Mesendoderm (in vitro differentiated cells): ENCODE measurements at places on chromosomes 6 and 20.

GRCh38 chr20:31948008-31948407 lies 3.8 kb downstream of the PDRG1 start:
- peak; percentile 26 for DNase-seq

DNA sequence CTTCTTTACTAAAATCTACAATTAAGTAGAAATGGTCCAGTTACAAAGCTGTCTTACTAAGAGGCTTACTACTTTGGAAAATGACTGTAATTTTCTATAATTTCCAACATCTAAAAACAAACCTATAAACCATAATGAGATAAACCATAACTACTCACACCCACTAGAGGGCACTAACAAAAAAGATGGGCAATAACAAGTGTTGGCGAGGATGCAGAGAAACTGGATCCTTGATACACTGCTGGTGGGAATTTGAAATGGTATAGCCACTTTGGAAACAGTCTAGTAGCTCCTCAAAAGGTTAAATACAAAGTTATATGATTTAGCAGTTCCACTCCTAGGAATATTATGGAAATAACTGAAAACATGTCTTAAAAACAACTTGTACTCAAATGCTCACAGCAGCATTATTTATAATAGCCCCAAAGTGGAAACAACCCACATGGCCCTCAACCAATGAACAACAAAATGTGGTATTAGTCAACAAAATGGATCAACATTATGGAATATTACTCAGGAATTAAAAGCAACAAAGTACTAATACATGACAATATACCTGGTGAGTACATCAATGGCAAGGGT lies 50.6 kb downstream of the GJA10 start:
- DNase-seq = no peak

GRCh38 chr6:118709859-118710350 lies 58.5 kb upstream of the CEP85L start:
- DNase-seq = peak; percentile 76

DNA sequence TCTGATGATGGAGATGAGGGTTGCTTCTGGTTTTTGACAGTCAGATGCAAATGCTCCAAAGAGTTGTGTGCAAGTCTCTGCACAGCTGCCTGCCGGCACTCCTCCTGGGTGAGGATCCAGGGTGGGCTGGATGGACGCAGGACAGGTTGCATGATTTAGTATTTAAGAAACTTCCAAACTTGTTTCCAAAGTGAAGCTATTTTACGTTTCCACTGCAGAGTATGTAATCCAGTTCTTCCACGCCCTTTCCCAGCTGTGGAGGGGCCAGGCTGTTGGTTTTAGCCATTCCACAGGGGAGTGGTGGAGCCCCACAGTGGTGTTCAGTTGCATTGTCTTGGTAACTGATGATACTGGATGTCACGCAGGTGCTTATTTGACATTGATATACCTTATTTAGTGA lies 157.3 kb downstream of the THBS2 start:
- DNase-seq = no peak

GRCh38 chr20:49843139-49843538 lies 30.5 kb downstream of the SLC9A8 start:
- no peak for DNase-seq

- peak; percentile 19 for DNase-seq
Observed at GRCh38 chr20:61306937-61307475, 54.9 kb downstream of the CDH4 start.

GRCh38 chr6:14260839-14261238 lies 143.3 kb downstream of the CD83 start:
- no peak for DNase-seq

- no peak for DNase-seq
Observed at GRCh38 chr6:92121228-92121627, 1298.1 kb downstream of the EPHA7 start.
